ENCODE measurements at places on chromosomes 6 and 20.

DNA sequence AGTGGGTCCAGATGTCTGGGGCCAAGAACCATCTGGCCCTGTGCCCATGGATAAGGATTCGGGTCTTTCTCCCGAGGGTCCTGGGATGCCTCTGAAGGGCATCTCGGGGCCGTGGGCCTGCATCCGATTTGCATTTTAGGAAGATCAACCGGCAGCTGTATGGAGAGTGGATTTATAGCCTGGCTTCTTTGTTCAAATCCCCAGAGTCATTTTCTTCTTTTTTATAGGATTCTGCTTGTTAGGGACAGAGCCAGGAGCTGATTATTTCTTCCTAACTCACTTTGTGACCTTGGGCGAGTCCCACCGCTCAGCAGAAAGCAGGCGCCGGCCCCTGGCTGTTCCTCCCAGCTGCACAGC is 52.9 kb upstream of the APCDD1L start:
- DNase-seq = no peak

GRCh38 chr6:127403636-127404035 is 55.6 kb downstream of the KIAA0408 start:
- DNase-seq = peak; percentile 29

GRCh38 chr6:4888841-4889240 is 112.6 kb downstream of the CDYL start:
- no peak for DNase-seq

GRCh38 chr6:1798303-1798964 is 188.7 kb downstream of the FOXC1 start:
- DNase-seq = no peak

- no peak for DNase-seq
Measured at GRCh38 chr20:49906101-49906604, 9.2 kb downstream of the SPATA2 start.

GRCh38 chr6:43635387-43636307 is at the start of gene MAD2L1BP:
Gene MAD2L1BP, plus strand, starts transcription at chr6:43635840. Its CDS starts 36 bp downstream, at chr6:43635876.
- DNase-seq = peak; percentile 80

- no peak for DNase-seq
Measured at GRCh38 chr20:14979453-14979986, 642.1 kb upstream of the FLRT3 start.

DNA sequence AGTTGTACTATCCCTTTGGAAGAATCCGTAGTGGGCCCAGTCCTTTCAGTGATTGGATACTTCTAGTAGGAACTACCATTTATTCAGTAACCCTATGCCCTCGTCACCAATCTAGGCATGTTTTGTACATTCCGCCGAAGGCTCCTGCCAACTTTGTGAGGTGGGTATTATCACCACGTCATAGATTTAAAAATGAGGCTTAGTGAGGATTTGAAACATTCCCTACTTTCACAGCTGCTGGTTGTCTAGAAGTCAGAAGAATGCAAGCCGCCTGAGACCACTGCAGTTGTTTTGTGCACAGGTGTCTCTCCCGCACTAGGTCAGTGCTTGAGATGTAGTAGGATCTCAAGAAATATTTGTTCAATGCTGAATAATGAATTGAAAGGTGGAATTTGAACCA is 32.6 kb downstream of the ENPP1 start:
- DNase-seq = no peak

- no peak for DNase-seq
Measured at GRCh38 chr6:55992546-55992945, 117.2 kb upstream of the BMP5 start.

DNA sequence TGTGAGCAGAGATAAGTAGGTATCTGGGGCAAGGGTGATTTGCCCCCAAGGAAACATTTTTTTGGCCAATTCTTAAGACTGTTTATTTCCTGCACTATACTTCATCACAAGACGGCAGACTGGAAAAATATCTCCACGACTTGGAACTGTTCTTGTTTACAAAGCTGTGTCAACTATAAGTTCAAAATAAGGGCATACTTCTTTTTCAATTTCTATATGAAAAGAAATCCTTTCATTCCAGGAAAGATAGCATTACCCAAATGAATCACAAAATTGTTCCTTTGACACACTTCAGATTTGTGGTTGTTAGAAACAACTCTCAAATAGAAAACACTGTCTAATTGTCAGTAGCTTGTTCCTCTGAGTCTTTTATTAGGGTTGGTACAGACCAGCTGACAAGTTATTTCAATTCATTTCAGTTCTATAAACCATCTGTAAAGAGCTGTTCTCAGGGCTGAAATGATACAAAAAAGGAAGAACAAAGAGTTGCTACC is 212.9 kb upstream of the PRDM1 start:
- DNase-seq = no peak

DNA sequence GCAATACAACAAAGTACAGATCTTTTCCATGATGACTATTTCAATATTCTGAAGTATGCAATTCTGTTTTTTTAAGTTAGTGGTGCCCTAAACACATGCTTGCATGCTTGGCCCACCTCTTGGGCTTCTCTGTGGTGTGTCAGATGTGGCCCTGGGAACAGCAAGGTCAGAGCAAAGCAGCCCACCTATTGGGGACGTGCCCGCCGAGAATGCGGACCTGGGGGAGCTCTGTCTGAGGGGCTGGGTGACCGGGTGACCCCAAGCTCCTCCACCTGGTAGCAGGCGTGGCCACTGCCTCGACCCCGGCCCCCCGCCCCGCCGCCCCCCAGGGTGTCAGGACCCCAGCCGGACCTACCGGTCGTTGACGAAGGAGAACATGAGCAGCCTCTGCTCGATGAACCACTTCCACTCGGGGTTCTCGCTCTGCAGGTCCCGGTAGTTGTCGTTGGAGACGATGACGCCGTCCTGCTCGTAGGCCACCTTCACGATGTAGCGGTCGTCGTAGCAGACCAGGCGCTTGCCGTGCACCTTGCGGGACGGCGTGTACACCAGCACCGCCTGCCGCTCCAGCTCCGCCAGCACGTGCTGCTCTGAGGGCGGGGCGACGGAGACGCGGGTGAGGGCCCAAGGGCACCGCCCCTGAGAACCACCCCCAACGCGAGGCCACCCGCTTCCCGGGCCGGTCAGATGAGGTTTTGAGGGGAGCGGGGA is 28.3 kb downstream of the ZC3H12D start:
- DNase-seq = no peak

DNA sequence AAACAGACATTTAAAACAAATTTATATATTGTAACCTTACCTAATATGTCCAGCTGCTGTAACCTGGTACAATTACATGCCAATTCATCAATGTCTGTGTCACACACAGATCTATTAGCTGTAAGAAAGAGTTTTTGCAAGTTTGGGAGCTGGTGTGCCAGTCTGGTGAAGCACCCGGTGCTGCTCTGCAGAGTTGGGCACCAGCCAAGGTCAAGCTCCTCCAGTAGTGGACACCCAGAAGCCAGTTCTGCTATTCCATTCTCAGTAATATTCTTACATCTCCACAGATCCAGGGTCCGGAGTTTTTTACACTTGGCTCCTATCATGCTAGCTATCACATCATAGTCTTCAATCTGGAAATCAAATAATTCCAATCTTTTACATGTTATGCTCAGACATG is 41.0 kb downstream of the POU3F2 start:
- DNase-seq = no peak

DNA sequence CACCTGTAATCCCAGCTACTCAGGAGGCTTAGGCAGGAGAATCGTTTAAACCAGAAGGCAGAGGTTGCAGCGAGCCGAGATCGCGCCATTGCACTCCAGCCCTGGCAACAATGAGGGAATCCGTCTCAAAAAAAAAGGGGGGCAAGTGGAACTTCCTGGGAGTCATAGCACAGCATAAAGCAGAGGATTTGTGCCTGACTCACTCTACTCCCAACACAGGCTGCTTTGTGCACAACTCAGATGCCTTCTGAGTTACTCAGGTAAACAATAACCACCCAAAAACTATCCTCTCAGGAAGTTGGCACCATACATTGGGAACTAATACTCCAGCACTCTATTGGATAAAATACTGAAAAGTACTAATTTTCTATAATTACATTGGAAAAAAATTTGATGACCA is 2.5 kb upstream of the TMEM244 start:
- no peak for DNase-seq

DNA sequence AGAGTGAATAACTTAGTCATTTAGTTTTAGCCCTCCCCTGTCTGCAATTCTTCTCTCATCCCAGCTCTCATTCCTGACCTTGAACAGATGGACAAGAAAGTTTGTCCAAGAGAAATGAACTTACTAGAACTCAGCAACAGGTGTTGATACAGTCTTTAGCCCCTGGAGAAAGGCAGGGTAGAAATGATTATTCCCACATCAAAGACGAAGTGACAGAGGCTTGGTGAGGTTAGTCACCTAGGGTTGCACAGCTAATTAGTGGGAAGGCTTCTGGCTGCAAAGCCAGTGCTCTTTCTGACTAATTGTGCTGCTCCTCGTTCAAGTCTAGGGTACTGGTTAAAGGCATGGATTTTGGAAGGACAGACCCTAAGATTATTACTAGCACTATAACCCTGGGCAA is 4.5 kb downstream of the ZDHHC14 start:
- no peak for DNase-seq

DNA sequence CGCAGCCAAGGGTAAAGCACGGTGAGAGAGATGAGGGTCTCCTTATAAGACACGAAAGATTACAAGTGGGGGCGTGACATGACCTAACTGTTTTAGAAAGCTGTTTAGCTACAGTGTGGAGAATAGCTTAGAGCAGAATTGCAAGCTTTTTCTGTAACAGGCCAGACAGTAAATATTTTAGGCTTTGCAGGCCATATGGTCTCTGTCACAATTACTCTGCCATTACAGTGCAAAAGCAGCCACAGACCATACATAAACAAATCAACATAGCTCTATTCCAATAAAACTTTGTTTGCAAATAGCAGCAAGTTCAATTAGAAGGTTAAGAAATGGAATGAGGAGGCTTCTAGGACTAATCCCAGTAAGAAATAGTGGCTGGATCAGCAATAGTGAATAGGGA is 16.8 kb downstream of the PGM3 start:
- no peak for DNase-seq

DNA sequence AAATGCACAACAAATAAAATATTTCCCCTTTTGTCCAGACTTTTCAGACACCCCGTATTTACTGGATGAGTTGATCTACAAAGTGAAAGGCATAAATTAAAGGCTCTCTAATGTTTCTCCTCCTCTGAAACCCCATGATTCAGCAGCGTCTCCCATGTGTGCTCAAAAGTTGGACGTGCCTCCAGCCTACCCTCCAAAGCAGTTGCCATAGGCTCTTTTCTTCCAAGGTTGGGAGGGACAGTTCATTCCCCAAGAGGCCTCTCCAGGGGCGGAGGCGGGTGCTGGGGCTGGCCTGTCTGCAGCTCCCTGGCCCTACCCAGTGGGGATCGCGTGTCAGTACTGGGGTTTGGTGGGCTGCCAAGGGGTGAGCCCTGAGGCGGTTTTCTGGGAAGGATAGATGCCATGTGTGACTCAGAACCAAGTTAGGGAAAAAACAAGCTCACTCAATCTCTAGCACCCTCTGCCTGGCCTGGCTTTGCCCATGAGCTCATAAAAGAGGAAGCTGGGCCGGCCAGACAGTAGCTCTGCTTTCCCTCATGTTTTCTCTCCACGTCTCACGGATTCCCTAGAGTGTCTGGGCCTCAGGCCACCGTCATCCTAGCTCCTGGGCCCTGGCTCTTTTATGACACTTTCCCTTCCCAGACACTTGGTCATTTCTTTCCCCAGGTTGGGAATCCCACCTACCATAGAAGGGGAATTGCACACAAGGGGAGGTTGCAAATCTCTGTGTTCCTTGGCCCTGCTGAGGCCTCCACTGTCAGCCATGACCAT is 8.0 kb upstream of the IER3 start:
- DNase-seq = no peak

DNA sequence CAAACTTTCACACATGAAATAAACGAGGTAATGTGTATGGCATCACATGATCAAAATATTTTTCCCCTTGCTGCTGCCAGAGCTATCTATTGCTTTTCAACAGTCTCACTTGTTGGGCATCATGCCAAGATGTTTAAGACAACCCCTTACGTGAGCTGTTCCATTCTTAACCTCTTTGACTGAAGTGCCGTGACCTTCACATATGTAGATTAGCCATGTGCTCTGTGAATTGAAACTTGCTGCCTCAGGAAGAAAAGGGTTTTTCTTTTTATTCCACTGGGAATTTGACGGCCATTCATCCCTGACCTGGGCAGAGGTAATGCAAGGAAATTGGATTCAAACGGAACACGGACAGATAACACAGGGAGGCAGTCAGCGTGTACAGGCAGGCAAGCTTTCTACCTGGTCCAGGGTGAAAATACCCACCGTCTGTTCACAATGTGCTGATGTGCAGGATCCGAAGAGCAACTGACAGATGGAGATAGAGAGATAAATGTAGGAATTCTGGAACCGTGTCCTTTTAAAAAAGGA is 14.2 kb downstream of the ARID1B start:
- DNase-seq = peak; percentile 32

DNA sequence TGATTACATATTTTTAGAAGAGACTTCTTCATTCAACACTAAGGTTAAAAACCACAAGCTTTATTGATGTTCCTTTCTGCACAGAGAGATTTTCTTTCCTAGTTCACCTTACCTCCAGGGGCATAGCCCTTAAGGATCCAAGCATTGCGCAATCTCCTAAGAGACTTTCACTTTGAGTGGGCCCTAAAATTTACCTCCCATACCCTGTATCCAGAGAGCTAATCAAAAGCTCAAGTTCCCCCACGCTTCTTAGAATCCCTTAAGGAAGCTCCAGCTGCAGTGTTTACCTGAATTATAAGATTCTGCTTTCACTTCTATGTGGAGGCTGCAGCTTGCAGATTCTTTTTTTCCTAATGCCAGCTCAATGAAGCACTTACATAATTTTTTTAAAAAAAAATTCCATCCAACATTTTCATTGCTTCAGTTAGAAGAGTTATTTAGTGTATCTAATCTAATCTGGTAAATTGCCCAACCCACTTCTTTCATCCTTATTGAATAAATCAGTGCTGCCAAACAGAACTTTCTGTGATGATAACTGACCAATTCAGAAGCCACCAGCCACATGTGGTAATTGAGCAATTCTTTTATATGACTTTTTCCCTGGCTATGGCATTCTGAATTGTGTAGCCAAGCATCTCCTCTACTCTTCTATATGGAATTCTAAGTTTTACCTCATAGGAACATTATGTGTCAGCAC is 24.6 kb upstream of the SPTLC3 start:
- DNase-seq = no peak

DNA sequence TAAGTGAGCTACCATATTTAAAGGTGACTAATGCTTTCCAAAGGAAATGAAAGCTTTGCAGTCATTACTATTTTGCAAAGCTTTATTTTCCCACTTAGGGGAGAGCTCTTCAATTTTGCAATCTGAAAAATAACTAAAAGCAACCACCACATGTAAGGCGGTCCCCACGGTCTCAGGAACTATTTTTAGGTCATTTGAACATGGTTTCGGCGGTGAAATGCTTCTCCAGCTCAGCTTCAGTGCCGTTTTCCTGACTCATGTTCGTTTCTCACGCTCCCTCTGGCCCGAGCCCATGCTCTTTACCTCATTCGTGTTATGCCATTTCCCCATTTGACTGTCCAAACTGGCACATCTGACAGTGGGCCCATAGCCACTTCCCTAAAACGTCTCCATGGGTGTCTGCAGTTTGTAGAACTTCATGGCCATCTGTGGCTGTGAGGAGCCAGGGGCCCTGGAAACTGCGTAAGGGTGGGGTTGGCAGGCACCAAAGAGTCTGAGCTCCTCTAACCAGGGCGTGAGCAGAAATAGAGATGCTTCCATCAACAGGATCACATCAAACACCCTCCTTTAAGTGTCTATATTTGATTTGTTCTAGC is 46.5 kb downstream of the ADTRP start:
- DNase-seq = peak; percentile 77

Data from GM13977 (cell line).